Upper lobe of right lung (tissue), 1 donor: ENCODE measurements at places on chromosomes 5 and 9. TPM values are rescaled to one million over a fixed set of nuclear protein-coding genes. Genes with fewer than 3 reads are reported as not detected.

DNA sequence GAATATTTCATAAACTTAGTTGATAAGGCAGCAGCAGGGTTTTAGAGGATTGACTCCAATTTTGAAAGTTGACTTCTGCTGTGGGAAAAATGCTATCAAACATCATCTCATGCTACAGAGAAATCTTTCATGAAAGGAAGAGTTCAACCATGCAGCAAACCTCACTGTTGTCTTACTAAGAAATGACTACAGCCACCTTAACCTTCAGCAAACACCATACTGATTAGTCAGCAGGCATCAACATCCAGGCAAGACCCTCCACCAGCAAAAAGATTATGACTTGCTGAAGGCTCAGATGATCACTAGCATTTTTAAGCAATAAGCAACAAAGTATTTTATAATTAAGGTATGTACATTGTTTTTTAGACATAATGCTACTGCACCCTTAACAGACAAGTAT lies 7.6 kb downstream of the TMEM174 start:
- no peaks in the 10 kb centered on the region for H3K4me1 ChIP-seq
- H3K4me3 ChIP-seq: no peak overlapping the region
- no peak for DNase-seq
- H3K36me3 ChIP-seq: no peaks in the 10 kb centered on the region

DNA sequence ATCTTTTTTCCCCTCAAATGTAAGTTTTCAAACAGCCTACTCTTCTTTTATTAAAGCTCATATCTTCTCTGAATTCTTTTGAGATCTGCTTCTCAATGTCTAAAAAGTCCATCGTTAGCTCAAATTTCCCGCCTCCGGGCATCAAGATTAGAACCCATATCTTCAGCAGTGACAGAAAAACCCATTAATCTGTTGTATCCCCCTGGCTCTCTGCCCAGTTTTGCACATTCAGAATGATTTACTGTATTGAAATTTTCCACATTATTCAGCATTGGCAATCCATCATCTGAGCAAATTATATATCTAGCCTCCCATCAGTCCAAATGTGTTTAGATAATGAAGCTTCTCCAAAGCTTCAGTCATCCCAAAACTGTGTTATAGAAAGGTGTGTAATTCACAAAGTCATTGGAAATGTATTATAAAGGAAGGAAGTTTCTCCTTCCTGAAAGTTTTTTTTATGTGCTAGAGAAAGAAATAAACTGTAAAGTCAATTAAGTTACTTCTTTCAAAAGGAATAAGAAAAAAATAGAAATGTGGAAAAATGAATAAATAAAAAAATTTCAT lies 849.9 kb downstream of the MAT2B start:
- H3K4me1 ChIP-seq: no peaks in the 10 kb centered on the region
- no peaks in the 10 kb centered on the region for H3K36me3 ChIP-seq

DNA sequence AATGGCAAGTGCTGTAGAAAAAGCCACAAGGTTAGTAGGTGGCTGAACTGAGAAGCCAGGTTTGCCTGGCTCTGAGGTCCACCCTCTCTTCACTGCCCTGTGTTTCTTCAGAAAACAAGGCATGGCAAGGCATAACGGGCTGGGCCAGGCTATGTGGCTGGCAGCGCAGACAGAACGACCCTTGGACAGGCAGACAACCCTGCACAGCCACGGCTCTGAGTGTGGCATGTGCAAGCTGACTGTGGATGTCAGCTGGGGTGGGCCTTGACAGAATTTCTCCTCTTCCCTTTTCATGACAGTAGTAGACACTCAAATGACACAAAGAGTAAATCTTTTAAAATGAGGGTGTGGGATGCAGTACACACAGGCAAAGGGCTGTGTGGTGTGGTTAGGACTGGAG lies 81.7 kb downstream of the MACROH2A1 start:
- no peaks in the 10 kb centered on the region for H3K27me3 ChIP-seq
- no peaks in the 10 kb centered on the region for H3K4me1 ChIP-seq
- DNase-seq: no peak
- H3K36me3 ChIP-seq: no peaks in the 10 kb centered on the region

DNA sequence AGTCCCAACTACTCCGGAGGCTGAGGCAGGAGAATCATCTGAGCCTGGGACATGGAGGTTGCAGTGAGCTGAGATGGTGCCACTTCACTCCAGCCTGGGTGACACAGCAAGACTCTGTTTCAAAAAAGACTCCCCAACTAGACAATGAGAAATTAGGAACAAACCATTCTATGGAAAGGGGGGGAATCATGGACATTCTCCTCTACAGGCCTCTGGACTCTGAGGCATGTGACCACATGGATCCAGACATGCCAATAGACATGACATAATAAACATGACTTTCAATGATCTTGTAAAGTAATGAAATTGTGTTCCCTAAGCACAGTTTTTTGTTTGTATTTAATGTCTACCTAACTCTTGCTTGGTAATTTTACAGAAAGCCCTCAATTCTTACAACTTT lies 8.8 kb downstream of the HOMER1 start:
- no peak overlapping the region for H3K27ac ChIP-seq
- no peak for DNase-seq
- H3K4me3 ChIP-seq: no peak overlapping the region
- no peaks in the 10 kb centered on the region for H3K36me3 ChIP-seq
- peaks cover 3% of the 10 kb centered on the region for H3K27me3 ChIP-seq
- no peaks in the 10 kb centered on the region for H3K4me1 ChIP-seq

Gene DMAC1
- 36.0 TPM for total RNA-seq

Gene PKD2L2
- total RNA-seq: not detected

GRCh38 chr9:135884328-135885035 lies 22.9 kb downstream of the CAMSAP1 start:
- H3K27ac ChIP-seq: no peak overlapping the region
- DNase-seq: no peak
- H3K27me3 ChIP-seq: no peaks in the 10 kb centered on the region
- peaks cover 9% of the 10 kb centered on the region for H3K36me3 ChIP-seq
- H3K4me1 ChIP-seq: peaks cover 28% of the 10 kb centered on the region

GRCh38 chr9:11374926-11375325 lies 762.1 kb upstream of the PTPRD start:
- no peak for DNase-seq
- H3K4me1 ChIP-seq: no peaks in the 10 kb centered on the region
- no peaks in the 10 kb centered on the region for H3K36me3 ChIP-seq
- H3K27me3 ChIP-seq: no peaks in the 10 kb centered on the region
- H3K27ac ChIP-seq: no peak overlapping the region
- no peak overlapping the region for H3K4me3 ChIP-seq

Gene OCLN
- 136 TPM for total RNA-seq

DNA sequence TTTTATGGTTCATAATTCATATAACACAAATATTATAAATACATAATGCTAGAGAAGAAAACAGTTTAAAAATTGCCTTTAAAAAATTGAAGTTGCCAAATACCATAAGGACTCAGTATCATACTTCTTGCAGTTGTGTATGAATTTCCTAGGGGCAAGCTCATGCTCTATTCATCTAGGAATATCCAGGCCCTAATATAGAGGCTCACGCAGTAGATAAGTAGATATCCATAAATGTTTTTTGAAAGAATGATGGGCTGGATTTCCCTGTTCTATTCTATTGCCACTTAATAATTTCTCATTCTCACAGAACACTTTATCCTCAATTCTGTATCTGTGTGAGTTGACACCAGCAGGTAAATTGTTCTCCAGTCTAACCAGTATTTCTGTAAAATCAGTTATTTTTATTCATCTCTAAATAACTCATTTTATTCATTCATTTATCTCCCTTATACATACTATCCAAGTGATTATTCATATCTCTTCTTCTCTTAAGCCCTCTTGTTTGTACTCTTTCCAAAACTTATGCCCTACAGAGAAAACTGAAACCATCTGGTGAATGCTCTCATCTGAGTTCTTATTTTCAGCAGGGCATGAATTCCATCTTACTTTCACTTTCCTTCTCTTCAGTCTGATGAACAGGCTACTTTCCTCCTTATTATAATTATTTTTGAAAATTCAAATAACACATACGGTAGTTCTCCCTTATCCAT lies 97.1 kb downstream of the SLC44A1 start:
- DNase-seq: no peak
- no peaks in the 10 kb centered on the region for H3K27me3 ChIP-seq
- H3K4me1 ChIP-seq: no peaks in the 10 kb centered on the region
- no peak overlapping the region for H3K27ac ChIP-seq

Gene STC2
- total RNA-seq: 4.9 TPM

- no peak overlapping the region for H3K27ac ChIP-seq
- H3K4me3 ChIP-seq: no peak overlapping the region
- DNase-seq: no peak
- peaks cover 18% of the 10 kb centered on the region for H3K4me1 ChIP-seq
- no peaks in the 10 kb centered on the region for H3K36me3 ChIP-seq
- no peaks in the 10 kb centered on the region for H3K27me3 ChIP-seq
Measured at GRCh38 chr9:19176856-19177255, 49.6 kb upstream of the PLIN2 start.

DNA sequence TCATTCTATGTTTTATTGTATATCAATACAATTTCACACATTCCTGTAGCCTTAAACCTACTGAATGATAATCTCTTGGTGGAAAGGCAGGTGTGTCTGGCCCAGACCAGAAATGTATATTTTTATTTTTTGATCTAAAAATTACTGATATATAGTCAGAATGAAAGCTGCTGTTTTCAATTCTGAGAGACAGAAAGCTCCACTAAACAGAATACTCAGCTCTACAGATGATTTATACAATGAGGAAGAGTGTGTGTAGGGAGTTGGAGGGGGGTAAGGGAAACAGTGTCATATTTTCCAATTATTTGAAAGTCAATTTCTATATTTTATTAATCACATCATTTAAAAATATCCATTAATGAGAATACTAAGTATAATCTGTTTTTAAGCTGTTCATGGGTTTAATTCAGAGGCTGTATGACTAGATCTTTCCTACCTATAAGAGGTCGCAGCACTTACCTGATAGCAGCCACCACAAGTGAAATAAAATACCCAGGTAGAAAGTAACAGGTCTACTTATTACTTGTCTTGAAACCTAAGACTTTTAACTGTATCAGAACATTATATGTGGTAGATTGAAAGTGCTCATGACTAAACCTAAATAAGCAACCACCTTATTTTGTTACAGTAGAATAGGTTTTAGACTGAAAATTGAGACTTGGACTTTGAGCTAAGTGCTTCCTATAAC lies 183.4 kb downstream of the TMC1 start:
- no peak for DNase-seq
- no peak overlapping the region for H3K27ac ChIP-seq
- H3K36me3 ChIP-seq: no peaks in the 10 kb centered on the region
- no peak overlapping the region for H3K4me3 ChIP-seq
- H3K27me3 ChIP-seq: no peaks in the 10 kb centered on the region

DNA sequence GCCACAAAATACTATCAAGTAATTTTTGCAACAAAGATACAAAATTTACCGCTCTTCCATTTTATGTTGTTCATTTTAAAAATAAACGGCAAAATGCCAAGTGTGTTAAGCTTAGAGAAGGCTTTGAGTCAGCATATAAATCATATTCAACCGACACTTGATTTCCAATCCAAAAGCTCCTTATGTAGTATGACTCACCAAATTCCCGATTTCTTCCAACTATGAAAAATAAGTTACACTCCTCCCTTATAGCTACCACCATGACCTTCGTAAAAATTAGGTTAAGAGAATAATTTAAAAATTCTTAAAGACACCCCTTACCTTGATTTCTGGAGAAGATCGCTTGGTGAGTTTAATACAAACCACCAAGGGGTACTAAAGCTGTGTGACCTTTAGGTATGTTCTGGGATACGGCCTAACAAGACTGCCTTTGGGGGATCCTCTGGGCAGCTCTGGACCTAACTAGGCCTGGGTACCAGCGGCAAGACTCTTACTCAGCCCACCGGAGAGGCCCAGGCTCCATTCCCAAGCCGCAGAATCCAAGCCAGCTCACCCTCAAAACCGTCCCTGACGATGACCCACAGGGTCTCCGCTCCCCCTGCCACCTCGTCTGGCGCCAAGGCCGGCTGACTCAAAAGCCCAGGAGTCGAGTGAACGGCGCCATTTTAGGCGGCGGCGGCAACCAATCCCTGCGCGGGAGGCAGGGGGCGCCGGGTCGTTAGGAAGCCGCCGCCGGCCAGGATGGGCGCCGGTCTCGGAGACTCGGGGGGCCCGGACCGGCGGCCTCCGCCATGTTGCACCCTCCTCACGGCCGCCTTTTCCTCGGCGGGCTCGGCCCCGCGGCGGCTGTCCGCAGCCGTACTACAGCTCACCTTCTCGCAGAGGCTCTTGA lies 739 bp downstream of the PPP2CA start:
- no peaks in the 10 kb centered on the region for H3K27me3 ChIP-seq
- peak; percentile 81 for DNase-seq
- H3K27ac ChIP-seq: peak overlapping the region; percentile 99
- H3K36me3 ChIP-seq: peaks cover 6% of the 10 kb centered on the region
- peak overlapping the region; percentile 98 for H3K4me3 ChIP-seq

DNA sequence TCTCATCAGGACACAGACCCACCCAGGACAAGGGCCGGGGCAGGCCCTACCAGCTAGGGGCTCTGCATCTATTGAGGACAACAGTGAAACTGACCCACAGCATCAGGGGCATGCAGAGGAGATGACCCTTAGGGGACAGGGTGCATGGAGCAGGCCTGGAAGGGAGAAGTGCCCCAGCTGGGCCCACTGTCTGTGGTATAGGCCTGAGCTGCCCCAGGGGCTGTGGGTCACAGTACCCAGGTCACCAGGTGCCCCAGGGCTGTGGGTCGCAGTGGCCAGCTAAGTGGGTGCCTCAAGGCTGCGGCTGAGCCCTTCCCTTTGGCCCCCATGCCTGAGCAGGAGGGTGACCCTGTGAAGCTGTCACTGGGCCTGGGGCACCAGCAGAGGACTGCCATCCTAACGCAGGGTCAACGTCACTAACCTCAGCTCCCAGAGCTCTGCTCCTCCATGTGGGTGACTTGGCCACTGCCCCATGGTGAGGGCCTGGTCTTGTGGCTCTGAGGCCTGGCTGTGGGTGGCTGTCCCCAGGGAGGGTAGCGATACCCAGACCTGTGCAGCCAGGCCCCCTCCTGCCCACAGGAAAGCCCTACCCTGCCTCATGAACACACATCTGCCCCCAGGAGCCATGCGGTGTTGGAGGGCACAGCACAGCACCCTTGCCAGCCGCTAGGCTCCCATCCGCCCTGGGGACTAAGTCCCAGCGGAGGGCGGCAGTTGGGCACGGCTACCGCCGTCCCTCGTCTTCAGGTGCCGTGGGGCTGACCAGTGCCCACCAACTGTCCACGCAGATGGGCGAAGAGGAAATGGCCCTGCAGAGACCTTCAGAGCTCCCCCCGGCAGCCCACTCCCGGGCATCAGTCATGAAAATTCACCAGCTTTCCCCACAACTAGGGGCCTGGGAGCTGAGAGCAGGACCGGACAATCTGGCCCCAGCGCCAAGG lies 4.9 kb downstream of the EDF1 start:
- H3K4me3 ChIP-seq: no peak overlapping the region
- H3K27ac ChIP-seq: no peak overlapping the region
- H3K36me3 ChIP-seq: peaks cover 35% of the 10 kb centered on the region
- no peak for DNase-seq
- H3K4me1 ChIP-seq: peaks cover 20% of the 10 kb centered on the region

Gene BTNL3
- total RNA-seq: not detected

- no peak within 1 kb of the TSS for H3K27ac ChIP-seq
- peaks cover 60% of the 10 kb centered on the region for H3K27me3 ChIP-seq
Measured at GRCh38 chr9:133609311-133610098, at the start of gene FAM163B. FAM163B (minus strand) TSS chr9:133609389; CDS start chr9:133580223, 29,166 bp downstream.

Gene RNF20
- 48.1 TPM for total RNA-seq

- no peaks in the 10 kb centered on the region for H3K4me1 ChIP-seq
- no peak overlapping the region for H3K27ac ChIP-seq
- H3K36me3 ChIP-seq: no peaks in the 10 kb centered on the region
Measured at GRCh38 chr5:124349931-124350330, 396.5 kb downstream of the ZNF608 start.

Gene DDX4
- not detected for total RNA-seq
